Activated CD8-positive, alpha-beta T cell treated with anti-CD3 and anti-CD28 coated beads for 36 hours (primary cell): ENCODE measurements at places on chromosomes 6 and 20. TPM values are rescaled to one million over a fixed set of nuclear protein-coding genes. Genes with fewer than 3 reads are reported as not detected.

C6orf58 gene
- total RNA-seq = not detected

GRCh38 chr6:47043286-47043685, 1.2 kb upstream of the ADGRF1 start:
- DNase-seq = no peak

- peak; percentile 32 for DNase-seq
Observed at GRCh38 chr20:63498960-63499337, at the start of gene EEF1A2. Gene EEF1A2, minus strand, starts transcription at chr20:63499083. Its CDS starts 1,320 bp downstream, at chr20:63497763.

- no peak for DNase-seq
Observed at GRCh38 chr6:157215717-157216116, 107.6 kb downstream of the TMEM242 start.

GRCh38 chr6:135922174-135922573, 70.7 kb downstream of the PDE7B start:
- DNase-seq = no peak

GRCh38 chr6:140462453-140463311, 1088.2 kb upstream of the CITED2 start:
- no peak for DNase-seq

- DNase-seq = no peak
Observed at GRCh38 chr6:111013144-111013915, 31.5 kb downstream of the RPF2 start.

- no peak for DNase-seq
Observed at GRCh38 chr20:62576815-62577489, 65.4 kb upstream of the SLCO4A1 start.

- no peak for DNase-seq
Observed at GRCh38 chr20:43432498-43432897, 25.2 kb upstream of the SRSF6 start.

BAG2 gene
- 8.9 TPM for total RNA-seq

DNA sequence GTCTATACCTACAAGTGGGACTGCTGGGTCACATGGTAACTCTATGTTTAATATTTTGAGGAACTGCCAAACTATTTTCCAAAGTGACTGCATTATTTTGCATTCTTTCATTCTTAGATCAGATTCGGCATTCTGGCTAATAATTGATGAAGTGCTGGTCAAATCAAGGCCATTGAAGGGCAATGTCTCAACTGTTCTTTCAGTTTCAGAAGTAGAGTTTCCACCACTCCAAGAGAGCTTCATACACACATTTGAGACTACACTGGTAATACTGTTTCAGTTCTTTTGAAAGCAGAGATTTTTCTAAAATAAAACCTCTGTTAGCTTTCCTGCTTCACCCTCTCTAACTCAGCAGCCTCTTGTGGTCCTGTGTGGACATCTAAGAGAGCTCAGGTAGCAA, 154.5 kb downstream of the CFAP61 start:
- no peak for DNase-seq

MRPS18B gene
- 110 TPM for total RNA-seq

OR10C1 gene
- not detected for total RNA-seq

TENT5A gene
- total RNA-seq = 1.2 TPM

DNA sequence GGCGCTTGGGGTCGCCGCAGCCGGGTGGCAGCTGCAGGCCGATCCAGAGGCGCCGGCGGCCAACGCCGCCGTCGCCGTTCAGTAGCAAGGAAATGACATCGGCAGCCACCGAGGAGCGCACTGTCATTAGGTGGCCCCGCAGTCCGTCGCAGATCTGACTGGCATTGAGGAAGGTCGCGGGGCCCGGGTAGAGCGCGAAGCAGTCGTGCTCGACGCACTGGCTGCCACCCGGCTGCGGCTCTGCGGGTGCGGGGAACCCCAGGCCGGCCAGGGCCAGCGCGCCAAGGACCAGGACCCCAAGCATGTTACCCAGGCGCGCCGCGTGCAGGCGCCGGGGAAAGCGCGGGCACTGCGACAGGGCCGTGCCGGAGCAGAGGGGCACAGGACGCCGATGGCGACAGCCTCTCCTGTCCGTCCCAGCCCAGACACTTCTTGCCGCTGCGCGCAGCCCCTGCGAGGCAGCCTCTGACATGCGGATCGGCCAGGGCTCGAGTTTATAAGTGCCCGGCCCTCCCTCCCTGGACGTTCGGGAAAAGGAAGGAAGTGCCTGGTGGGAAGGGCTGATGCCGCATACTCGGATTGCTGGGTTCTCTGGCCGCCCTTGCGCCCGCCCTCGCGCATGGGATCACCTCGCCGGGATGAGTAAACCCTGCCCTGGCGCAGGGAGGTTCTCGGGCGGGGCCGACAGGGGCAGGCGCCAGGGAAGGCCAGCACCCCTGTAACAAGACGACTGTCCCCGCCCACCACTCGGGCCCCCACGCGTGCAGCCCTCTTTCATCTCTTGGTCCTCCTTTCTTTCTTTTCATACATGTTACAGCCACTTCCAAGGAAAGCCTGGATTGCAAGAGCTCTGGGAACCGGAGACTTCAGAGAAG, at the start of gene THBD:
THBD (minus strand) TSS at position 472 of the 875 bp plus-strand sequence; CDS start at position 304, 168 bp downstream.
- peak; percentile 10 for DNase-seq

DNA sequence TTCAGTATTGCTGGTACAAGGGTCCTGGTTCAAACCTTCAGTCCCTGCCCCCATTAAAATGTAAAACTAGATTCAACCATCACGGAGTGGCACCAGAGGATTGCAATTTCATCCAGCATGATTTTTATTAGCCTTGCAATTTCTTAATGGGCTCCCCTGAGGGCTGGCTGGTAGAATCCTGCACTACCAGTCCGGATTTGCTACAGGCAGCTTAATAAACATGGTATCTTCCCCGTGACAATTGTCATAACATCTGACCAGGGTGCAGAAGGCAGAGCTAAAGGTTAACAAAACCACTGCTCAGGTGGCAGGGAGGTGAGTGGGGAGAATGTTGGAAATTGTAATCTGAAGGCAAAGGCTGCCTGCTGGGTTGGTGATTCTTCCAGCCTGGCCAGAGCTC, 94.5 kb downstream of the PKHD1 start:
- no peak for DNase-seq

NUS1 gene
- total RNA-seq = 42.2 TPM
